ENCODE measurements at places on chromosomes 7 and 10.

GRCh38 chr7:127927348-127927696 lies 103.9 kb downstream of the LRRC4 start:
- no peak for DNase-seq

- no peak for DNase-seq
These were observed 6.3 kb downstream of the TPST1 start for GRCh38 chr7:66211429-66211828.

DNA sequence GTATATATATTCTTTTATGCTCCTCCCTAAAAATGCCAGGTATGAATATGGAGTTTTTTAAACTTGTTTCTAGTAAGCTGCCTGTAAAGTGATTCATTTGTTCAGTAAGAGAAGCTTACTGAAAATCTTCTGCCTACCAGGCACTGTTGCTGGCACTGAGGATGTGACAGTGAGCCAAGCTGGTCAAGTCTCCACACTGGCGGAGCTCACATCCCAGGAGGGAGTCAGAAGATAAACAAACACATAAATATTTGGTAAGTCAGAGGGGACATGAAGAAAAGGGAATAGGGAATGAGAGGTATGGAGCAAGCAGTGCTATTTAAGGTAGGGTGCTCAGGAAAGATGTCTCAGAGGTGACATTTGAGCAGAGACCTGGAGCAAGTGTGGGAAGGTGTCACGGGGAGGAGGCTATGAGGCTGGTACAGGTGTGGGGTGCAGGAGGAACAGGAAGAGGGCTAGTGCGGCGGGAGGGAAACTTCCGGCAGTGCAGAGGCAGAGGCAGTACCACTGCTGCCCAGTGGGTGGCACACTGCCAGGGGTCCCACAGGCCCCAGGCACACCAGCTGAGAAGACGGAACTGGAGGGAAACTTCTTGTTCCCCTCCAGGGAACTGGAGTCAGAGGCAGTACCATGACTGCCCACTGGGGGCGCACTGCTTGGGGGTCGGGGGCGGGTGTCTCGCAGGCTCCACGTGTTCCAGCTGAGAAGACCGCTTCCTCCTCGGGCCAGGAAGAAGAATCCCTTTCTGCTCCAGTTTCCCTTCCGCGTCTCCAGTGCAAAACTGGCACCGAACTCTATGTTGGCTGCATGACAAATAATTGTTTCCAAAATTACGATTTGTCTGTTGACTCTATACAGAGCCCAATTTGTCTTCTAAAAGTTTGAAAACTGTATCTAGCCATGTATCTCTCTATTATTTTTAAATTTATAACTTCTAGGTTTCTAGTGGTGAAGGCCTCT lies 161.0 kb downstream of the TEX36 start:
- DNase-seq, result peak; percentile 45

GRCh38 chr10:132489704-132490534 lies 47.7 kb upstream of the INPP5A start:
- DNase-seq, result no peak

Measured in activated CD4-positive, alpha-beta T cell treated with anti-CD3 and anti-CD28 coated beads, Interleukin-10, Interleukin-2, amounts not matched to agents 100 ng/mL and 50 ng/mL, durations not matched to agents 16 hours and 8 hours (primary cell).